ENCODE measurements at places on chromosomes 1 and 21.

DNA sequence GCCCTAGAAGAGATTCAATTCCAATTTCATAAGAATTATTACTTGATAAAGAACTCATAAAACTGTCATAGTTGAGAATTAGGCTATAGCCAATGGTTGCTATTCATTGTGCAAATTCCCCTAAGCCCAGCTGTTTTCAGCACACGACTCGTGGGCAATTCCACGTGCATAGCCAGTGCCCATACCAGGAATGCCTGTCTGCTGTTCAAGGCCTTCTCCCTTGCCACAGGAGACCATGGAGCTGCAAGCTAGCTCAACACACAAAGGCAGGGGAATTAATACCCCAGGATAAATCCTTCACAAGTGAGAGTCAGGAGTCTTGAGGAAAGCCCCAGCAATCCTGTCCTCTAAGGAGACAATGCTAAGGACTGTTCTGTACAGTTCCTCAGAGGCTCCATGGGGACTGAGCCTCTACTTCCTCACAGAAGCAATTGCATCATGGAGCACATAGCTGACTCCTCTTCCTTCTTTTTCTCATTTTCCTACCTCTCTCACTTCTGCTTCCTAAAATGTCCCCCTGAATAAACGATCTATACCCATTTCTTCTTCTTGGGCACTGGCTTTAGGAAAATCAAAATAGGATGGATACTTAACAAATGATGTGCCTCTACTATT, 19.1 kb upstream of the CHRM3 start:
- DNase-seq = no peak

DNA sequence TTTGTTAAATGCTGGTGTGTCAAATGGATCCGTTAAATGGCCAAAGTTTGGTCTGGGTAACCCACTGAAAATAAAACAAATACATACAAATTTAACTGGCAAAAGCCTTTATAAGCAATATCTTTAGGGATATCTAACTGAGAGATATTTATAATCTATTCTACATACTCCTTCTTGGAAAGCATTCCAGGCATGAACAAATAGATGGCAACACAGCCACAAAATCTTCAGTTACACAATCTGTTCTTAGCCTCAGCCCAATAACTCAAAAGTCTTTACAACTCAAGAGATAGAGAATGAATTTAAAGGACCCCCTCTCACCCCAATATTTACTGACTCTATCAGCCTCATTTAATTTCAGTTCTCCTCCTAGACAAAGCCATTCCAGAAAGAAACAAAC, 58.7 kb downstream of the NRDC start:
- no peak for DNase-seq

- DNase-seq = no peak
Measured at GRCh38 chr1:113416496-113416895, 26.2 kb downstream of the MAGI3 start.

DNA sequence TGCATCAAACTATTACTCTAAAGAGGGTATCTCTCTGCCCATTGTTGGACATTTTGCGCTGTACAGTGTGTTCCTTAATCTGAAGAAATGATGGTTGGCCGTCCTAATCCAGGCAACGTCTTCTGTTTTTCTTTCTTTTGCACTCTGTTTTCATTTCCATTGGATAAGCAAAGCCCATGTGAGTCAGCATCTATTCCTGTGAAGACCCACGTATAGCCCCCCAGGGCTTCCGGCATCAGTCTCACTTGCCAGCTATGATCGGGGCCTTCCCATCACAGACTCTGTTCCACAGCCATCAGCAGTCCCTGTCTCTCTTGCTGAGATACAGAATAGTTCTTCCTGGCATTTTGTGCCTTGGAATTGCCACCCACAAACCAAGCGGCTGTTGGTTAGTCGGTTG, 29.2 kb upstream of the BRDT start:
- DNase-seq = no peak

Data from HS-5 (cell line).